ENCODE measurements at places on chromosomes 13 and 19.

DNA sequence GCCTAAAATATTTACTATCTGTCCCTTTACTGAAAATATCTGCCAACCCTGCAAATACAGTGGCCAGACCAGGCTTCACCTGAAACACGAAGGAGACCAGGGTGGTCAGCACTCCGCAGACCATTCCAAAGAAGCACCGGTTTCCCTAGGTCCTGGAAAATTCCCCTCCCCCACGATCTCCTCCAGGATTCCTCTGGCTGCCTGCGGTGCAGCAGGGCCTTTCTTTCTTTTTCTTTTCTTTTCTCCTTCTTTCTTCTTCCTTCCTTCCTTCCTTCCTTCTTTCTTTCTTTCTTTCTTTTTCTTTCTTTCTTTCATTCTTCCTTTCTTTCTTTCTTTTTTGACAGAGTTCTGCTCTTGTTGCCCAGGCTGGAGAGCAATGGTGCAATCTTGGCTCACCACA lies 152.7 kb downstream of the USP12 start:
- no peak for DNase-seq

GRCh38 chr13:111265701-111266035 lies 54.8 kb upstream of the TEX29 start:
- no peak for DNase-seq

GRCh38 chr13:42043676-42044075 lies 4.8 kb upstream of the DGKH start:
- DNase-seq = no peak

DNA sequence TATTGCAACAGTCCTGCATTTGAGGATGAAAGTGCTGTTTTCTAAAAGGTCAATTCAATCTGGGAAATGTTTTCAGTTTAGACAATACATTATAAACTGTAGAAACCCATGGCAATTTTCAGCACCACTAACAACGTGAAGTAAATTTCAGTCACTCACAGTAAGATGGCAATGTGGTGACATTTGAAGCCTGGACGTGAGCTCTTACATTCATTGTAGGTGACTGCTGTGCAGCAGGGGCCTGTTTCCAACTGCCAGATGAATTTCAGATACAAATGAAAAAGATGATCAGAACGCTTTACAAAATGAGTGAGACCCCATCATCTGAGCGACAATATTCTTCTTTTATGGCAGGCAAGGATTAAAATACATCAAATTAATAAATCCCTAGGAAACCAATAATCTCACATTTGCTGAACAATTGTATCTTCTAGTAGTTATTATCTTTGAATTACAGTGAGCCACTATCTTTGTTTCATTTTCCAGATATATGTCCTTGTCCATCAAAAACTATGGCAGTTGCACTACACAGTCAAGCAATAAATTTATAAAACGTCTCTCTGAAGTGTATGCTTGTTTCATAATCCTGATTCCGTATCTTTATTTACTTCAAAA lies 1816.8 kb downstream of the OLFM4 start:
- DNase-seq = no peak

GRCh38 chr13:79432992-79433391 lies 26.9 kb upstream of the RBM26 start:
- no peak for DNase-seq

- no peak for DNase-seq
These were observed 316.7 kb downstream of the DIAPH3 start for GRCh38 chr13:59846845-59847620.

DNA sequence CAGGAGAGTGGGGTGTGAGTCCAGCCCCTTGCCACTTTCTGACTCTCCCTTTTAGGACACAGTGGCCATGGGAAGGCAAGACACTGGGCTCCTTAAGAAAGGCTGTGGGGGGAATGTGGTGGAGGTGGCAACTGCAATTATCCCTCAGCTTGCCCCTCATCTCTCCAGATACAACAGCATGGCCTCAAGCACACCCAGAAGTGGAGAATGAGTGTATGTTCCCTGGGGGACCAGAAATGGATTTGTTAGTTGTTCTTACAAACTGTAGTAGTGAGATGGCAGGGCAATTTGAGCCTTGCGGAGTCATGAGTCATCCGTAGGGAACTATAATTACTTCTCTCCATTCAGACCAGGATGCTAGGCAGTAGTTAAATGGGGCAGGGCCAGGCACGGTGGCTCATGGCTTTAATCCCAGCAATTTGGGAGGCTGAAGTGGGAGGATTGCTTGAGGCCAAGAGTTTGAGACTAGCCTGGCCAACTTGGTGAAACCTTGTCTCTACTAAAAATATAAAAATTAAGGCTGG lies 25.6 kb upstream of the CXCL17 start:
- DNase-seq = peak; percentile 2

DNA sequence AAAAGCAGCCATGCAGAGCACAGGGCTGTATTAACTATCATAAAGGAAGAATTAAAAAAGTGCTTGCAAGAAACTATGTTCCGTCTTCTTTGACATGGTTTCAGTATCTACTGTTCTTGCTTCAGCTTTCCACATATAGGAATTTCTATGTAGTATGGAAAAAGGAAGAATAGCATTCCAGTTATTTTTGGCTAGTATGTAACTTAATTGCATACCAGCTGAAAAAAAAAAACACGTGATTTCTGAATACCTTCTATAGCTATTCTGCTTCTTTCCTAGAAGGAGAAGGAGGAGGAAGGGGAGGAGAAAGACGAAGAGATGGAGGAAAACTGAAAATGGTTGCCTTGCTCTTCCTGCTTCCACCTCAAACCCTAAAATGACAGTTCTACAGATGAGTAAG lies 619.0 kb downstream of the KCTD12 start:
- no peak for DNase-seq

DNA sequence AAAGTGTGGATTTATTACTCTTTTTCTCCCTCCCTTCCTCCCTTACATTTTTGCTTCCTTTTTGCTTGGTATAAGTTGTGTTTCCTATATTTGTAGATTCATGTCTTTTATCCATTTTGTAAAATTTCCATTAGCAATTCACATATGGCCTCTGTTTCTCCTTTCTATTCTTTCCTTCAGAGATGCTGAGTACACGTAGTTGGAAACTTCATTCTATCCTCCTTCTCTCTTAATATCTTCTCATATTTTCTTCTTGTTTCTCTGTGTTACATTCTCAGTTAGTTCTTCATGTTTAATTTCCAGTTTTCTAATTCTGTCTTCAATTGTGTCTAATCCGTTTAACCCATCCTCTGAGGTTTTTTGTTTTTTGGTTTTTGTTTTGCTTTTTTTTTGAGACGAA lies 188.9 kb downstream of the ZIC5 start:
- no peak for DNase-seq

Data from AG04450 (cell line).